ENCODE measurements at places on chromosomes 11 and 22. TPM values are rescaled to one million over a fixed set of nuclear protein-coding genes. Genes with fewer than 3 reads are reported as not detected.
A peak's percentile ranks its signal among the peaks of the same experiment; 100 is the strongest.

DNA sequence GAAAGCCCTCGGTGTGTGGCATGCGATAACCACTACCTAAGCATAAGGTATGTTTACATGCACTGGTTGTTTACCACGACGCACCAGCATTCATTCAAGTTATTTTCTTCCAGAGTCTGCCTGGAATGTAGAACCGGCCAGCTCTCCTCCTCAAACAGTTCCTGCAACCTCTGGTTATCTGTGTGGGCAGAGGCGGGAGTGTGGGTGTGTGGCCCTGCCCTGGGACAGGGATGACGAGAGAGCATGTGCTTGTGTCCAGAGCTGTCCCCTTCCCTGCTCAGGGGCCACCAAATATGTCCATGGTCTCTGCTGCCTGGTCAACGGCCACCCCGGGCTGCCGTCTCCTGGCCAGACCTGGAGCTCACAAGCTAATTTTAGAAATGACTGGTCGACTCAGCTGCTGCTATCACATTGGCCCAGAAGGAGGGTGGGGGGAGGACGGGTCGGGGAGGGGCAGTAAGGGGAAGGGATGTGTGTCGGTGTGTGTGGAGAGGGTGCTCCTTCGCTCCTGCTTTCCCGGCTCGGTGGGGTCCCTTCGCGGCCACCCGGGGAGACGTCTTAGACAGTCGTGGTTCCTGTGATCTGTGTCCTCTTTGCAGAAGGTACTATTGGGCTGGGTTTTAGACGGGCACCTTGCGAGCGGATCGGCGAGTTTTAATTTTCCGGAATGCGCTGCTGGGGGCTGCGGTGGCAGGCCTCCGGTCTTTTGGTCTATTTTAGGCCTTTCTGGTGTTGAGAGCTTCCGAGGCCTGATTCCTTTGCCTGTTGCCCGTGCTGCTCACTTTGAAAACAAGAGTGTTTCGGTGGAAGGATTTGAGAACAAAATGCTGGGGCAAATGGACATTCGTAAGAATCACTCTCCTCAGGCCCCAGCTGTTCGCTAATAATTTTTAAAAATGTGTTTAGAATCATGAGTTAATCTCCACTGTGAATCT, at the start of gene MYO18B:
MYO18B (plus strand) TSS at position 497 of the 935 bp plus-strand sequence. CDS start 18,905 bp downstream, outside the sequence.
- peak within 1 kb of the TSS; percentile 52 for H3K4me3 ChIP-seq
- peaks cover 14% of the 10 kb centered on the region for H3K4me1 ChIP-seq
- peak; percentile 81 for DNase-seq
- no peaks in the 10 kb centered on the region for H3K36me3 ChIP-seq
- H3K27me3 ChIP-seq = no peaks in the 10 kb centered on the region

PANX3 gene
- total RNA-seq = not detected

DNA sequence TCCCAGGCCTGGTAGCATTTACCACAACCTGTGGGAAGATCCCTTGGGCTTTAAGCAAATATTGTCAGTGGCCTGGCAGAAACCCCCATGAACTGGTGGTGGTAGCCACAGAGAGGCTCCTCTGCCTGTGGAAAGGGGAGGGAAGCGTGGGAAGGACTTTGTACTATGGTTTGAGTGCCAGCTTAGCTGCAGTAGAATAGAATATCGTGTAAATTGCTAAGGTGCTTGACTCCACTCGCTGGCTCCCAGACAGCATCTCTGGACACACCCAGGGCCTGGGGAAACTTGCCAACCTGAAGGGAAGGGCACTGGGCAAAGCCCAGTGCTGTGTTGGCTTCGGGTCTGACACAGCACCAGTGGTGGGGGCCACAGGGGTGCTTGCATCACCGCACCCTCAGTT, 52.6 kb downstream of the XRRA1 start:
- no peaks in the 10 kb centered on the region for H3K4me1 ChIP-seq
- H3K27ac ChIP-seq = no peak overlapping the region
- H3K27me3 ChIP-seq = no peaks in the 10 kb centered on the region
- H3K4me3 ChIP-seq = no peak overlapping the region
- no peak for DNase-seq

- no peaks in the 10 kb centered on the region for H3K36me3 ChIP-seq
- no peak overlapping the region for H3K4me3 ChIP-seq
- H3K27me3 ChIP-seq = no peaks in the 10 kb centered on the region
- no peak overlapping the region for H3K27ac ChIP-seq
Measured at GRCh38 chr11:66100272-66101065, 30.4 kb downstream of the PACS1 start.

- no peaks in the 10 kb centered on the region for H3K36me3 ChIP-seq
- no peaks in the 10 kb centered on the region for H3K4me1 ChIP-seq
- H3K27ac ChIP-seq = peak overlapping the region; percentile 98
- DNase-seq = no peak
- H3K4me3 ChIP-seq = no peak overlapping the region
Measured at GRCh38 chr11:65560555-65561418, 2.6 kb upstream of the LTBP3 start.

GRCh38 chr11:16093889-16094653, 262.3 kb downstream of the SOX6 start:
- DNase-seq = no peak
- no peaks in the 10 kb centered on the region for H3K4me1 ChIP-seq
- H3K27ac ChIP-seq = no peak overlapping the region
- no peaks in the 10 kb centered on the region for H3K36me3 ChIP-seq

VSIG10L2 gene
- total RNA-seq = not detected

DNA sequence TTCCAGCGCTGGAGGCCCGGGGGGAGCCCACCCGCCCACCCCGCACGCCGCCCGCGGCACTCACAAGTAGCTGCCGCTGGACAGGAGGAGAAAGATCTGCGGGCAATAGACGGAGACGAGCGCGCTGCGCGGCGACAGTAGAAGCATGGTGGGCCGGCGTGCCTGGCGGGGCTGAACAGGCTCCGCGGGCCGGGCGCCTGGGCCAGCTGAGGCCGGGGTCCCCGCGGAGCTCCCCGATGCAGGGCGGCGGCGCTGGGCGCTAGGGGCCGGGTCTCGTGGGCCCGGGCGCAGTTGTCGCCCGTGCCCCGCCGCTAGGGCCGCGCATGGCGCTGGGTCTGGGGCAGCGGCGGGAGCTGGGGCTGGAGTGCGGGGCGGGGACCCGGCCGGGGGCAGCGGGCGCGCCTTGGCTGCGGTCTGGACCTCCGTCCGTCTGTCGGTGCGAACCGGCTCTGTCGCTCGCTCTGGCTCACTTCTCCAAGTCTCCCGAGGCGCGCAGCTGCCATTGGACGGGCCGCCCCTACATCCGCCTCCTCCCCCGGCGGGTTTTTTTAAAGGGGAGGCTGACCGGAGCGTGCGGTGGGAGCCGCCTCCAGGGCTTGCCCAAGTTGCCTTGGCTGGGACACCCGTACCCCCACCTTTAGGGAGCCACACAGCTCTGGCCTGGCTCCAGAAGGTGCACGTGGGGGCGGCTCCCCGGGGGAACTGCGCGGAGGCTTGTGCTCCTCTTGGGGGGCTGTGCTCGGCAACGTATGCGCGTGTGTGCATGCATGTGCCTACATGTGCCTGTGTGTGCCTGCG, 4.7 kb downstream of the WNT7B start:
- H3K27ac ChIP-seq = no peak overlapping the region
- H3K27me3 ChIP-seq = peaks cover 30% of the 10 kb centered on the region
- H3K4me3 ChIP-seq = peak overlapping the region; percentile 30
- H3K36me3 ChIP-seq = no peaks in the 10 kb centered on the region
- H3K4me1 ChIP-seq = peaks cover 35% of the 10 kb centered on the region

GRCh38 chr11:74057249-74058151, 48.6 kb upstream of the UCP3 start:
- no peak for DNase-seq
- H3K27ac ChIP-seq = no peak overlapping the region
- H3K27me3 ChIP-seq = no peaks in the 10 kb centered on the region
- no peaks in the 10 kb centered on the region for H3K36me3 ChIP-seq
- no peaks in the 10 kb centered on the region for H3K4me1 ChIP-seq

- DNase-seq = no peak
- peak overlapping the region; percentile 96 for H3K27ac ChIP-seq
- H3K36me3 ChIP-seq = no peaks in the 10 kb centered on the region
- H3K4me1 ChIP-seq = peaks cover 49% of the 10 kb centered on the region
Measured at GRCh38 chr11:46119352-46120216, 1.7 kb downstream of the PHF21A start.

- no peak overlapping the region for H3K4me3 ChIP-seq
- no peaks in the 10 kb centered on the region for H3K4me1 ChIP-seq
- no peak overlapping the region for H3K27ac ChIP-seq
- H3K27me3 ChIP-seq = no peaks in the 10 kb centered on the region
- no peaks in the 10 kb centered on the region for H3K36me3 ChIP-seq
Measured at GRCh38 chr11:103970701-103971249, 65.7 kb upstream of the DDI1 start.

GRCh38 chr22:41762980-41763779, 37.3 kb upstream of the CCDC134 start:
- no peaks in the 10 kb centered on the region for H3K27me3 ChIP-seq
- no peak overlapping the region for H3K27ac ChIP-seq
- no peak for DNase-seq
- no peaks in the 10 kb centered on the region for H3K36me3 ChIP-seq

MUC2 gene
- total RNA-seq = not detected

DNA sequence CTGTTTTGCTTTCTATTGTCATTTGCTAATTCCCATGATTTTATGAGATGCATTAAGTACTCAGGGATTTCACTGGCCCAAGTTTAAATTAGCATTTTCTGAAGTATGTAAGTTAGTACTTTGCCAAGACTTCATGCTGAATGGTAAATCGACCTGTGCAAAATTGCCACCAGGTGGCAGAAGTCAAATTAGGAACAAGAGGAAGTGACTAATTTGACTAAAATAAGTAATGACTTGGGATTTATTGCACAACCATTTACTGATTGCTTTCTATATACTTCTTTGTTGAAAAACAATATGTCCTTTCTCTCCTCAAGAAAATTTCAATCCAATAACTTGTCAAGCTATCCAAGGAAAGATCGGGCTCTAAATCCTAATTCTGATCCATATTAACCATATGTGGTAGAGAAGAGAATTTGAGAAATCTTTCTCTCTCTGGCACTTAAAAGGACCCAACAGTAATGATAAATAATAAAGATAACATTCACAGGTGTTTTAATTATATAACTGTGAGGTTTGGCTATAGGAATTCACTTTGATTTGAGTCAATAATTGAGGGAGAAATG, 253.7 kb upstream of the CHORDC1 start:
- H3K27ac ChIP-seq = no peak overlapping the region
- H3K36me3 ChIP-seq = no peaks in the 10 kb centered on the region
- no peaks in the 10 kb centered on the region for H3K4me1 ChIP-seq

MS4A7 gene
- 16.0 TPM for total RNA-seq

- H3K4me3 ChIP-seq = no peak overlapping the region
- H3K36me3 ChIP-seq = peaks cover 28% of the 10 kb centered on the region
- H3K27me3 ChIP-seq = no peaks in the 10 kb centered on the region
- peaks cover 69% of the 10 kb centered on the region for H3K4me1 ChIP-seq
Measured at GRCh38 chr22:39528681-39529486, 3.7 kb downstream of the RPS19BP1 start.

- no peaks in the 10 kb centered on the region for H3K4me1 ChIP-seq
- no peak for DNase-seq
- no peak overlapping the region for H3K4me3 ChIP-seq
- H3K27ac ChIP-seq = no peak overlapping the region
Measured at GRCh38 chr22:22352371-22352999, 107.9 kb downstream of the VPREB1 start.

DNA sequence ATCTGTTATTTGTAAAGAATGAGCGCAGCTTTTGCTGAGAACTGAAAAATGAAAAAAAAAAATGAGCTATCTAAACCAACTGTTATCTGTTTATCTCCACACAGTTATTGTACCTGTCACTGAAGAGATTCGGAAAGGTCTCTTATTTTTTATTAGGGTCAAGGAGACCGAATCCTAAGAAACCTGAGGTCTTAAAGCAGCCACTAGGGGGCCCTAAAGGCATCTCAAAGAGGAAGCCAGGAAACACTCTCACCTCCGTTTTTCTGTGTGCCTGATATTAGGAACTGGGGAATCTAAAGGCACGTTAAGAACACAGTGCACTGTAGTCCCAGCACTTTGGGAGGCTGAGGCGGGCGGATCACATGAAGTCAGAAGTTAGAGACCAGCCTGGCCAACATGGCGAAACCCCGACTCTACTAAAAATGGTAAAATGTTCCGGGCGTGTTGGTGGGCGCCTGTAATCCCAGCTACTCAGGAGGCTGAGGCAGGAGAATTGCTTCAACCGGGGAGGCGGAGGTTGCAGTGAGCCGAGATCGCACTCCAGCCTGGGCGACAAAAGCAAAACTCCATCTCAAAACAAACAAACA, 3.5 kb upstream of the LARGE1 start:
- no peak overlapping the region for H3K27ac ChIP-seq
- peak; percentile 76 for DNase-seq
- no peak overlapping the region for H3K4me3 ChIP-seq
- H3K27me3 ChIP-seq = no peaks in the 10 kb centered on the region
- peaks cover 21% of the 10 kb centered on the region for H3K4me1 ChIP-seq

MMP11 gene
- total RNA-seq = 12.3 TPM

DNA sequence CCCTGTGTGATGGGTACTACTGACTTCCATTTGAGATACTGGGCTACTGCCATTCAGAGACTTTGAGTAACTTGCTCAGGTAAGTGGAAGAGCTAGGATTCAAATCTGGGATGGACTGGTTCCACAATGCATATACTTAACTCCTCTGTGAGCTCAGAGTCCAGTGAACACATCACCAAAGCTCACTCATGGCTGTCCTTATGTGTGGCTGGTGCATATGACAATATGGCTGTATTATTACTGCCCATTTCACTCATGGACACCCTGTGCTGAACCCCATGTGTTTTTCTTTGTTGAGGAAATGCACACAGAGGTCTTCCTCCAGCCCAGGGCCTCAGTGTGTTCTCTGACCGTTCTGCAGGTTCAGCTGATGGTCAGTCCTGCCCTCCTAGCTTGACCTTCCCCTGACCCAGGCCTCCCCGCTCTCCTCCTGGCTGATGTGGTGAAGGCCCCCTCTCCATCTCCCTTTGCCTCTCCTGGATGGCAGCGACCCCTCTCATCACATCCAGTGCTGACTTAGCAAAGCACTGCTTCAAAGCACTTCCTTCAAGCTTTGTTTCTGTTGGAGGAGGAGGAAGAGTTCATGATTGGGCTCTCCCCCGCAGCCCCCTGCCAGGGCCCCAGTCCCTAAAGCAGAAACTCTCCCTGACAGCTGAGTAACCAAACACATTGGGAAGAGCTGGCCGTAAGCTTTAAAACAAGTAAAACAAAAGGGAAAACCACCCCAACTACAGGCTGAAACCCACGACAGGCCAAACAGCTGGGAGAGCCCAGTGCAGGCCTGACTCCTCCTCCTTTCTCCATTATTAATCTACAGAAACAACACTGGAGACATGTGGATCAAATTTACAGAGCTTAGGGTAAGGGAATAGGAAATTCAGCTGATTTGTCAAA, 101.2 kb downstream of the NAT10 start:
- H3K27ac ChIP-seq = no peak overlapping the region
- peaks cover 6% of the 10 kb centered on the region for H3K36me3 ChIP-seq
- no peaks in the 10 kb centered on the region for H3K4me1 ChIP-seq

GRCh38 chr11:19347911-19348310, 107.2 kb upstream of the E2F8 start:
- no peak overlapping the region for H3K4me3 ChIP-seq
- H3K36me3 ChIP-seq = no peaks in the 10 kb centered on the region
- no peak overlapping the region for H3K27ac ChIP-seq
- no peak for DNase-seq

DNA sequence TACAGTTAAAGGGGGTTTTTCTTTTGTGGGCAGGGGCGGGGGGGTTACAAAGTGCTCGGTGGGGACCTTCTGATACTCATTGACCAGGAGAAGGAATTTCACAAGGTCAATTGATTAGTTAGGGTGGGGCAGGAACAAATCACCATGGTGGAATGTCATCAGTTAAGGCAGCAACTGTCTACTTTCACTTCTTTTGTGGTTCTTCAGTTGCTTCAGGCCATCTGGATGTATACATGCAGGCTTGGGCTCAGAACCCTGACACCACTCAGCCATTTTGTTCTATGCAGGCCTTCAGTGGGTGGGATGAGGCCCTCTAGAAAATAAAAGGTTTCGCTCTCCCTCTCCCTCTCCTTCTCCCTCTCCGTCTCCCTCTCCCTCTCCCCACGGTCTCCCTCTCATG, 29.6 kb downstream of the TSPAN32 start:
- no peak overlapping the region for H3K4me3 ChIP-seq
- no peaks in the 10 kb centered on the region for H3K27me3 ChIP-seq
- H3K27ac ChIP-seq = no peak overlapping the region
- no peaks in the 10 kb centered on the region for H3K4me1 ChIP-seq
- H3K36me3 ChIP-seq = no peaks in the 10 kb centered on the region
